ENCODE measurements at places on chromosomes 5 and 9. TPM values are rescaled to one million over a fixed set of nuclear protein-coding genes. Genes with fewer than 3 reads are reported as not detected.
A peak's percentile ranks its signal among the peaks of the same experiment; 100 is the strongest.

DNA sequence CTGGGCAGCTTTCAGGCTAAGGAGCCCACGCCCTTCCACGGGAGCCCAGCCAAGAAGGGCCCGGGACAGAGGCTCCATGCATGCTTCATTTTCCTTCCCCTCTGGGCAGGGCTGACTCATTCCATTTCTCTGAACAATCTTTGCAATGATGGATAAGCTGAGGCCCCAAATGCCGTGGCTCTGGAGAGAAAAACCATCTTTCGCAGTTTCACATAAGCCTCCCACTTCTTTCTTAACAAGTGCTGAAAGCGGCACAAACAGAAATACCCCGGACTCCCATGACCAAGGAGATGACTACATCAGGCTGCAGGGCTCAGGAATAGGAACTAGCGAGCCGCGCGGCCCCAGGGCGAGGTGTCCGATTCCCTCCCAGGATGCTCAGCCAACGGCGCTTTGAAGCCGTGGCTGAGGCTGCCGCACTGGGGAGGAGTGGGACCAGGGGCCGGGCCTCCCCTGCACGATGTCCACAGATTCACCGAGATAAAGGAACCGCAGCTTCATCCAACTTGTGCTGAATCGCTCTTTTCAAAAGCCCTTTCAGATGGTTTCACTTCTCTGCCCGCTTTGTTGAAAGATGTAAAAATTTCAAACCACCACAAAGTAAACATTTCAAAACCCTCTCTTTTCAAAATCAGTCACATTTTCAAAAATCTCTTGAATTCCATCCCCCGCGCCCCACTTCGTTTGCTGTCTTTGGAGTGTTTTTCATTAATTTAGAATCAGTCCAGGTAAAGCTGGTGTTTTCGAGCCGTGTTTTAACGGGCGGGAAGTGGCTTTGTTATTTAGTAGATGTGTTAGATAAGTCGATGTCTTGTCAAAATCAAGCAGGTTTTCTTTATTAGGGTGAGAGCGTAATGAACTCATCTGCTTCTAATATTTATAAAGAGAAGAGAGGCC lies 96.5 kb upstream of the LMX1B start:
- H3K27ac ChIP-seq, result peak overlapping the region; percentile 81
- no peaks in the 10 kb centered on the region for H3K36me3 ChIP-seq
- H3K27me3 ChIP-seq, result peaks cover 64% of the 10 kb centered on the region
- H3K4me1 ChIP-seq, result peaks cover 22% of the 10 kb centered on the region
- H3K4me3 ChIP-seq, result peak overlapping the region; percentile 46

DNA sequence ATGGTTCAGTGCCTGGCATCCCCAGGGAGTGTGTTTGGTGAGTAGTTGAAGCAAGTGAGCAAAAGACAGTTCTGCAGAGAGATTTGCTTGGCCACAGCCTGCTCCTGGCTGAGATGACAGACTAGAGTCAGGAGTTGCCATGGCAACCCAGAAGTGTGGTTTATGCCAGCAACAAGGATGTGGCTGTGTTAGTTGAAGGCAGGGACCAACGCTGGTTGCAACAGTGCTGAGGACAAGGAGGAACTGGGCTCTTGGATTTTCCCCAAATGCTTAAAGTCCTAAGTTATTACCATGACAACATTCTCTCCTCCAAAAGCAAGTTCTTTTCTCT lies 2.7 kb downstream of the NXNL2 start:
- DNase-seq, result no peak
- peaks cover 12% of the 10 kb centered on the region for H3K27me3 ChIP-seq
- H3K36me3 ChIP-seq, result no peaks in the 10 kb centered on the region
- no peak overlapping the region for H3K27ac ChIP-seq

DNA sequence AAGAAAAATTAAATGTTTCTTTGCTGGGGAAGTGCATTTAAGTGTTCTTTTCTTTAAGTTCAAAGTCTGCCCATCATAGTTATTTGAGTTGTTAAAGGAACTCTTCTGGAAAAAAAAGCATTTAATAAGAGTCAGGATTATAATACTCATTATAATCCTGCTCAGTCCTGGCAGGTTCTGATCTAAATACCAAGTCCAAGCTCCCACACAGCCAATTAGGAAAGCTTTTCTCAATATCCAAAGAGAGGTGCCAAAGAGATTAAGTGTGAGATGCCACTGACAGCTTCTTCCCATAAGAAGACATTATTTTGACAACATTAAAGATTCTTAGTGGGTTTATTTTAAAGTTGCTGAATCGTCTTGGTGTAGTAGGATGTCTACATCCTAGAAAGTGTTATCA lies 235.2 kb upstream of the DAB2 start:
- no peak overlapping the region for H3K4me3 ChIP-seq
- H3K4me1 ChIP-seq, result no peaks in the 10 kb centered on the region
- no peak overlapping the region for H3K27ac ChIP-seq
- H3K27me3 ChIP-seq, result no peaks in the 10 kb centered on the region
- H3K36me3 ChIP-seq, result no peaks in the 10 kb centered on the region
- no peak for DNase-seq

The PIP5KL1 gene
- 3.5 TPM for total RNA-seq

DNA sequence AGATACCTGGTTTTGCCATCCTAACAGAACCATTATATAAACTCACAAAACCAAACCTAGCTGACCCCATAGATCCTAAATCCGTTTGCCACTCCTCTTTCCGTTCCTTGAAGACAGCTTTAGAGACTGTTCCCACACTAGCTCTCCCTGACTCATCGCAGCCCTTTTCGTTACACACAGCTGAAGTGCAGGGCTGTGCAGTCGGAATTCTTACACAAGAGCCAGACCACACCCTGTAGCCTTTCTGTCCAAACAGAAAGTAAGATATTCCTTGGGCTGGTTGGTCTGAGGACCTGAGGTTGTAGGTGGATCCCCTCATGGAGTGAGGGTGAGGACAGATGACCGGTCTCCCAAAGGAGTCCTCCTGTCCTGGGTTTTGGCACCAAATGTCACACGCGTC lies 56.7 kb upstream of the NAA35 start:
- no peak for DNase-seq
- no peak overlapping the region for H3K27ac ChIP-seq
- H3K36me3 ChIP-seq, result no peaks in the 10 kb centered on the region
- no peaks in the 10 kb centered on the region for H3K27me3 ChIP-seq
- H3K4me3 ChIP-seq, result no peak overlapping the region
- no peaks in the 10 kb centered on the region for H3K4me1 ChIP-seq

DNA sequence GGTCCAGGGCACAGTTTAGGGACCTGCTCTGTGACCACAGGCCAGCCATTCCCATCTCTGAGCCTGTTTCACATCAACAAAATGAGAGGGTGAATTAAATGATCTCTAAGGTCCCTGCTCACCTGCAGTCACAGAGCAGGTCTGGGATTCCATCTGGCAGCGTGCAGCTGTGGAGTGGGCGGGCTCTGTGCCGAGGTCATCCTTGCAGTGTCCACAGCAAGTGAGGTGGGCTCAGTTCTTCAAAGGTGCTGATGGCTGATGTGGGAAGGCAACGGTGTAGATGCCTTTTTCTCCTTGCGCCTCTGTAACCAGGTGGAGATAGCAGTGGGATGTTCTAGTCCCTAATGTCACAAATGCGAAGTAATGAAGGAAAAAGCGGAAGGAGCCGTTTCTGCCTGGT lies 11.9 kb downstream of the OR2V1 start:
- no peaks in the 10 kb centered on the region for H3K4me1 ChIP-seq
- DNase-seq, result no peak
- no peak overlapping the region for H3K4me3 ChIP-seq

- peak overlapping the region; percentile 51 for H3K27ac ChIP-seq
- H3K4me3 ChIP-seq, result peak overlapping the region; percentile 71
- peaks cover 3% of the 10 kb centered on the region for H3K27me3 ChIP-seq
- DNase-seq, result peak; percentile 77
- H3K36me3 ChIP-seq, result no peaks in the 10 kb centered on the region
Measured at GRCh38 chr5:53479590-53480415, 626 bp upstream of the FST start.

GRCh38 chr9:97704851-97705250 lies 7.7 kb upstream of the XPA start:
- no peaks in the 10 kb centered on the region for H3K4me1 ChIP-seq
- peaks cover 2% of the 10 kb centered on the region for H3K27me3 ChIP-seq
- no peaks in the 10 kb centered on the region for H3K36me3 ChIP-seq

The MZB1 gene
- 5.2 TPM for total RNA-seq

- peaks cover 8% of the 10 kb centered on the region for H3K36me3 ChIP-seq
- H3K27me3 ChIP-seq, result no peaks in the 10 kb centered on the region
- no peak overlapping the region for H3K27ac ChIP-seq
Measured at GRCh38 chr9:125464591-125465385, 203.2 kb downstream of the GAPVD1 start.

DNA sequence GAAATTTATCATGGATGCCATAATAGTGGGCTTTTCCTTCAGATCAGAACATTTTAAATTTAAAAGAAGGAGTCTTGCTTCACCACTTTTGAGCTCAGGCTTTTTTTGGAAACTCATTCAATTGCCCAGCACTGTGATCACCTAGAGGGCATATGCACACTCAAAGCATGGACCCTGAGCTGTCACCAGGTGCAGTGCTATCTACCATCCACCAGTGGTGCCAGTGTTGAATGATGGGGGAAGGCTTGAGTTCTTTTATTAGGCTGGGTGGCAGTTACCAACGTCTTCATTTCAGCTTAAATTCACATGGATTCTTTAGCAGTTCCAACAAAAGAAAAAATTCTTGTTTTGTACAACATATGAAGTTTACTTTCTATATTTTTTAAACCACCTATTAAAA lies 164.1 kb downstream of the CFAP90 start:
- no peaks in the 10 kb centered on the region for H3K4me1 ChIP-seq
- H3K4me3 ChIP-seq, result no peak overlapping the region
- no peaks in the 10 kb centered on the region for H3K27me3 ChIP-seq
- no peak overlapping the region for H3K27ac ChIP-seq
- no peak for DNase-seq

DNA sequence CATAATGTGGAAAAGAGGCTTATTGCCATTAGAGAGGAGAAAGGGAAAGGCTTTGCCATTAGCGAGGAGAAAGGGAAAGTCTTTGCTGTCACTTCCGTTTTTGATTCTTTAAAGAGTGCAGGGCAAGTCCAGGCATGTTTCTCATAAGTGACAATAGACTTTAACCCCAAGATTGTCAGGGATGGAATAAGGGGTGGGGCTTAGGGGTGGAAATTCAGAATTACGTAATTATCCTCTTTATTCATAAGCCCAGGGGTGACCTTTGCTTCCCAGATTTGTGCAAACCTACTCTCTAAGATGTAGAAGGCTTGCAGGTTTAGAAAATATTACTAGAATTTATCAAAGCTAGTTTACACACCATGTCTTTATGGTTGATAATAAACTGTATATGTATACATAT lies 2.3 kb upstream of the PLK2 start:
- peaks cover 10% of the 10 kb centered on the region for H3K36me3 ChIP-seq
- no peak overlapping the region for H3K4me3 ChIP-seq
- DNase-seq, result no peak

DNA sequence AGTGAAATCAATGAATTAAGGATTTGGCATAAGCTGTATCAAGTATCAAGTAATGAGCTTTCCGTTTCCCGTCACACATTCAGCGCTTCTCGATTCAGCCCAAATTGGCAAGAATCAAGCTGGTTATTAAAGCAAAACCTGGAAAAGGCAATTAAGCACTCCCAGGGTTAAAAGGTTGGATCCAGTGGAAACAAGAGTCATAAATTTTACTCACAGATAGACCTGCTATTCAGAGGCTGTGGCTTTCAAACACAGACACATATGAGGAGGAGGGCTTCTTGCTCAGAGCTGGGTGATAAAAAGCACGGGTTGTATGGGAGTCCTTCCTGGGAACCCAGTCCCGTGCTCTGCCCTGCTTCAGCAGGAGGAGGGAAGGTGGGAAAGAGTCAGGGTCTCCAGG lies 112.3 kb upstream of the CXCL14 start:
- no peak overlapping the region for H3K4me3 ChIP-seq
- H3K4me1 ChIP-seq, result no peaks in the 10 kb centered on the region
- peaks cover 4% of the 10 kb centered on the region for H3K27me3 ChIP-seq
- H3K36me3 ChIP-seq, result no peaks in the 10 kb centered on the region
- no peak overlapping the region for H3K27ac ChIP-seq

DNA sequence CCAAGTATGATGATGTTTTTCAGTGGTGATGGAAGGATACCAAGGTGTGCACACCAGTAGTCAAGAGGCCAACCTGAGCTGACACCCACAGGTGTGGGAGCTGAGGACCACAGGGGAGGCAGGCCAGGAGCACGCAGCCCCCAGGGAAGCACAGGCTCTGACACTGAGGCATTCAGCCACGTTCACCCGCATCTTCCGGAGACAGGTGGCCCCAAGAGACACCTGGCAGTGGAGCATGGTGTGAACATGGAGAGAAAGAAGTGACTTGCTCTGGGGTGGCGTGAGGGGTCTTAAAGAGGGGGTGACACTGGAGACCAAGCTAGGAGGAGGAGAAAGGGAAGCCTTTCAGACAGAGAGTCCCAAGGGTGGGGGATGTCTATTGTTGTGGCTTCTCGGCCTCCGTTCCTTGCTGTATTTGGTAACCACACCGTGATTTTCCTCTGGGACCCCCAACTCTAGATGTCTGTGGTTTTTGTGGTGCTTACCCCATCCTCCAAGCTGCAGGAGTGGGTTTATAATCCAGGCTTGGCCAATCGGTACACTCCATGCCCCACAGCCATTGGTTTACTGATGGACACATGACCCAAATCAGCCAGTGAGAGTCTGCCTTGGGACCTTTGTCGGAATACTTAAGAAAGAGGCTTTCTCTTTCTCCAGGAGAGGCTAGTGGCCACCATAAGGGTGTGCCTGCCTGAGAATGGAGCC lies 84.6 kb downstream of the HRH2 start:
- peaks cover 29% of the 10 kb centered on the region for H3K27me3 ChIP-seq
- no peak for DNase-seq
- H3K4me3 ChIP-seq, result no peak overlapping the region
- no peak overlapping the region for H3K27ac ChIP-seq

- no peak for DNase-seq
- H3K27me3 ChIP-seq, result no peaks in the 10 kb centered on the region
- H3K27ac ChIP-seq, result no peak overlapping the region
Measured at GRCh38 chr5:158921441-158922262, 178.1 kb downstream of the EBF1 start.

- H3K4me1 ChIP-seq, result no peaks in the 10 kb centered on the region
- no peak overlapping the region for H3K4me3 ChIP-seq
- H3K27me3 ChIP-seq, result no peaks in the 10 kb centered on the region
- no peak for DNase-seq
Measured at GRCh38 chr9:117134826-117135500, 279.9 kb downstream of the ASTN2 start.

GRCh38 chr5:128885649-128886255 lies 79.5 kb upstream of the SLC27A6 start:
- no peaks in the 10 kb centered on the region for H3K4me1 ChIP-seq
- H3K27me3 ChIP-seq, result no peaks in the 10 kb centered on the region
- no peak for DNase-seq
- no peaks in the 10 kb centered on the region for H3K36me3 ChIP-seq
- H3K27ac ChIP-seq, result no peak overlapping the region
- no peak overlapping the region for H3K4me3 ChIP-seq

GRCh38 chr9:20001058-20001457 lies 212.2 kb upstream of the SLC24A2 start:
- H3K27ac ChIP-seq, result no peak overlapping the region
- no peak for DNase-seq
- H3K36me3 ChIP-seq, result no peaks in the 10 kb centered on the region
- H3K4me1 ChIP-seq, result no peaks in the 10 kb centered on the region
- H3K4me3 ChIP-seq, result no peak overlapping the region

- H3K27me3 ChIP-seq, result peaks cover 2% of the 10 kb centered on the region
- H3K4me1 ChIP-seq, result no peaks in the 10 kb centered on the region
- H3K36me3 ChIP-seq, result no peaks in the 10 kb centered on the region
- H3K4me3 ChIP-seq, result no peak overlapping the region
- H3K27ac ChIP-seq, result no peak overlapping the region
Measured at GRCh38 chr9:21579247-21579671, 97.1 kb upstream of the IFNE start.
